ENCODE measurements at places on chromosomes 2 and 18.

GRCh38 chr2:164757934-164758695, 83.5 kb downstream of the COBLL1 start:
- DNase-seq: no peak

GRCh38 chr2:64881037-64881492, 108.1 kb upstream of the SLC1A4 start:
- DNase-seq: no peak

DNA sequence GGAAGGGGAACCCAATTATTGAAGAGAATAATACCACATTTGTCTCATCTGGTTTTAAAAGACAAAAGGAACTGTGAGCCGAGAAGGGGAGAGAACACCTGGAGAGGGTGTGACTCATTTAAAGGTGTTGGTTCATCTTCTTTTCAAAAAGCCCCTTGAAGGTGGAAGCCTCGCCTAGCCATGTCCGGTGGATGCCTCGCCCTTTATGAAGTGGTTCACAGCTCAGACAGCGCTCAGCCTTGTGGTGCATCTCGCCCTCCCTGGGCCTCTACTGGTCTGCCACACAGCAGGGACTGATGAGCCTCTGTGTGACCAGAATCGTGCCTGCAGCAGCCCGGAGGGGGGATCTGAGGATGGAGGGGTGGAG, 290.0 kb upstream of the CXCR4 start:
- no peak for DNase-seq

DNA sequence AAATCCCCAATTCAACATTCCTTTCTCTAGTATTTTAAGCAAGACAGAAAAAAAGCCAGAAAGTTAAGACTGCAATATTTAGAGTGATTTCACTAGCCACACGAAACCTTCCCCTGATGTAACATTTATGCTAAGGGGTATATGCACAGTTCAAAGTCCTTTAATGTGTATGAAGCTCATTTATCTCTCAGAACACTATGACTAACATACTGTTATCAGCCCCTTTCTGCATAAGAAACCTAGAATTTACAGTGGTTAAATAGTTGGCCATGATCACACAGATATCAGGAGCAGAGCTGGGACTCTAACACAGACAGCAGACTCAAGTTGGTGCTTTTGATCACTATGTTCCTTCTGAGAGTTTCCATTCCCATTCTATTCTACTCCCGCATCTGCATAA, 185.5 kb downstream of the CDH2 start:
- no peak for DNase-seq

GRCh38 chr2:219058541-219059374, 2.0 kb downstream of the IHH start:
- no peak for DNase-seq

DNA sequence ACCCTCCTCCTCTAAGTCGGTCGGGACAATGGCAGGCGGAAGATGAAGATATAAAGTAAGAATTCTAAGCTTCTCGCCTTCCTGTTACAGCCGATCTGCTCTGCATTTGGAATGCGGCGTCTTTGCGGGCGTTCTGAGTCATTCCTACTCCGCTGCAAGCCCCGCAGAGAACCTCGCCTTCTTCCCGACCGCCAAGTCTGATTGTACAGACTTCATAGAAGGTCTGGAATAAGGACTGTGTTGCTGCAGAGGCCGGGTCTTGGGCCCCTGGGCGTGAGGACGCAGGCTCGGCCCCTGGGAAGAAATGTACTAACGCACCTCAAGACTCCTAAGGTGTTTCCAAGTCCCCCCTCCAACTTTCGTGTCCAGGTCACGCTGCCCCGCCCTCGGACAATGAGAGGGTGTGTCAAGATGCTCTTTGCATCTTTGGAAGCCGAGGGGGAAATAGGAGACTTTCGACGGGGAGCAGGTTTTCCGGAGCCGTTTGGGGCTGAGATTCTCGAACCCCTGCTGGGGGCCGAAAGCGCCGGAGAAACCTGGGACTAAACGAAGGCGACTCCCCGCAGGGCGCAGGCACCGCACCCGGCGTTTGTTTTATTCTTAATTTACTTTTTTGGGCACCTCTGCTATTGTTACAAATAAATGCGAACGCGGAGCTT, 12.7 kb upstream of the PAX3 start:
- no peak for DNase-seq

GRCh38 chr18:55290898-55291297, 297.1 kb downstream of the TCF4 start:
- no peak for DNase-seq

- DNase-seq: no peak
Measured at GRCh38 chr2:200944467-200945394, 18.7 kb downstream of the ORC2 start.

DNA sequence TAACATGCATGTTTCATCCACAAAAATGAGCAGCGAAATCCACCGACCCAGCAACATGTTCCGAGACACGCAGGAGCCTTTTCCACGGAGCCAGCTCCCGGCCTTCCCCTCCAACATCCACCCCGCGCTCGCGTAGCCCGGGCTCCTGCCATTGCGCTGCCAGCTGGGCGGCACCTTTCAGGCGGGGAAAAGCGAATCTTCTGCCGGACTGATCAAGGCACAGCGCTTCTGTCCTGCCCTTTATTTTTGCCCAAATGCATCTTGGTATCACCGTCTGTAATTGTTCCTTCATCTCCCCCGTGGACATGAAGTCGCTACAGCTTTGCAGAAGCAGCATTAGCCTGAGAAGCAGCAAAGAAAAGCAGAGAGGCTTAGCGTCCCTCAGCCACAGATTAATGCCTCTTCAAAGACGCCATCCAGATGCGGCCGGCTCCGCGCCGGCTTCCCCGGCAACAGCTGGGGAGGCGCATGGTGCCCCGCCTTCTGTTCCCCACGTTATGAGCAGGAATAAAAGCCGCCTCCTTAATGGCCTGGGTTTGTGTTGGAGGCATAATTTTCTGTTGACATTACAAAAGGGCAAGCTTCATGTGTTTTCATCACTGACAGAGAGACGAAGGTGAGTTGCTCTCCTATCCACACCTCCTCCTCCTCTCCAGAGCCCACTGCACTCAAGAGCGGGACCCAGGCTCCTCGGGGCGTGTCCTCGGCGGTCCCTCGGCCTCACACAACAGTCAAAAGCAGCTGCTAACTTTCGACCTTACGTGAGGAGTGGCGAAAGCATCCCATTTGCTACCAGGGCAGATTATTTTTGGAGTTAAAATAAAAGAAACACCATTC, 122.1 kb upstream of the SALL3 start:
- no peak for DNase-seq

All from substantia nigra (tissue), 51 donors.